Activated T-cell treated with anti-CD3 and anti-CD28 coated beads, Interleukin-2, amount 50 U/mL, for 4 hours (primary cell): ENCODE measurements at places on chromosomes 3 and 15. TPM values are rescaled to one million over a fixed set of nuclear protein-coding genes. Genes with fewer than 3 reads are reported as not detected.

DNA sequence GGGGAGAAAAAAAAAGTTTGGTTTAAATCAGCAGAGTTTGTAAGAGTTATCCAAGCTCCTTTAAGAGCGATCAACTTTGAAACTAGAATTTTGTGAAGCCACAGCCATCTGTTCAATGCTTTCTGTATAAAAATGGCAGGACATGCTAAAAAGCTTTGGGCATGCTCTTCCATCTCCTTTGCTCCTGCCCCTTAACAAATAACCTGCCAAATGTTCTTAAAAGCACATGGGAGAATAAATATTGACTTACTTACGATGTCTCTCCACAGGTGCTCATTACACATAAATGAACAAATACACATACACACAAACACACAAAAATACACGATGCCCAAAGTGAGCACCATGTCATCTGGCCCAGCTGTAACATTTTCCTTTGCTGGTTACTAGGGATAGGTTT lies 211.8 kb upstream of the DPH6 start:
- DNase-seq, result no peak

GRCh38 chr15:56098195-56098863 lies 104.9 kb upstream of the NEDD4 start:
- DNase-seq, result no peak

DNA sequence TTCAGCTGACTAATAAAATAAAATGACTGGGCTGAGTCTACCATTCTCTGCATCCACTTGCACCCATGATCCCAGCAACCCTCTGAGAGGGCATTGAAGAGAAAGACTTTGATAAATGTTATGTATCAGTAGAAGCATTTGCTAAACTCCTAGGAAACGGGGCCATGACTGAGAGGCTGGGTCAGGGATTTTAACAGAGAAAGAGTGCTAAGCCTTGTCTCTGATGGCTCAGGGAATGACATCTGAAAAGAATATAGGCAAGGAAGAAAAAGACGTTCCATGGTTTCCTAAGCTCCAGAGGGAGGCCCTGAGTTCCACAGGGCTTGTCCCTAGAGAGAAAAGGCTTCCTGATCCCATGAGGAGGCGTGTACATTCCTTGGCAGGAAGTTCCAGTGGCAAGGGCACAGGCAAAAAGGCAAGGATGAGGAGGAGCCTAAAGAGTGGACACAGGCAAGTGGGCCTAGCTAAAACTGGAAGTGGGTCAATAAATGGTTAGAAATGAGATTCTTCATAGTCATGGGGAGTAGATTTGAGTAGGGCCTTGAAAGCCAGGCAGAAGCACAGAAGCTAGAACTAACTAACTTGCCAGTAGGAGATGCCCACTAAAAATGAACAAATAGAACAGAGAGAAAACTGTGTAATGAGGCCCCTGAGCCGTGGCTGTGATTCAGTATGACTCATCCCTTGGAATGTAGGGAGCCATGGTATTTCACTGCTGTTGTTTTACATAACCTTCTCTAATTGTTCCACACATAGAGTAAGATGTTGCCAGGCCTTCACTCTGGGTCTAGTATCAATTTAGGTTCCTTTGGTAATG lies 44.9 kb upstream of the MANF start:
- DNase-seq, result no peak

- DNase-seq, result no peak
These were observed 154.5 kb upstream of the TBL1XR1 start for GRCh38 chr3:177351757-177352158.

The VEPH1 gene
- not detected for total RNA-seq
